Effector memory CD8-positive, alpha-beta T cell (primary cell): ENCODE measurements at places on chromosomes 3 and 15.

- no peak overlapping the region for H3K4me3 ChIP-seq
- H3K27ac ChIP-seq = no peak overlapping the region
- no peaks in the 10 kb centered on the region for H3K27me3 ChIP-seq
These were observed 59.9 kb upstream of the CHRM5 start for GRCh38 chr15:33908406-33908805.

GRCh38 chr3:41265011-41265545 is 65.8 kb downstream of the CTNNB1 start:
- H3K27me3 ChIP-seq = no peaks in the 10 kb centered on the region
- H3K27ac ChIP-seq = no peak overlapping the region
- H3K4me3 ChIP-seq = no peak overlapping the region
- no peaks in the 10 kb centered on the region for H3K36me3 ChIP-seq
- no peaks in the 10 kb centered on the region for H3K4me1 ChIP-seq

DNA sequence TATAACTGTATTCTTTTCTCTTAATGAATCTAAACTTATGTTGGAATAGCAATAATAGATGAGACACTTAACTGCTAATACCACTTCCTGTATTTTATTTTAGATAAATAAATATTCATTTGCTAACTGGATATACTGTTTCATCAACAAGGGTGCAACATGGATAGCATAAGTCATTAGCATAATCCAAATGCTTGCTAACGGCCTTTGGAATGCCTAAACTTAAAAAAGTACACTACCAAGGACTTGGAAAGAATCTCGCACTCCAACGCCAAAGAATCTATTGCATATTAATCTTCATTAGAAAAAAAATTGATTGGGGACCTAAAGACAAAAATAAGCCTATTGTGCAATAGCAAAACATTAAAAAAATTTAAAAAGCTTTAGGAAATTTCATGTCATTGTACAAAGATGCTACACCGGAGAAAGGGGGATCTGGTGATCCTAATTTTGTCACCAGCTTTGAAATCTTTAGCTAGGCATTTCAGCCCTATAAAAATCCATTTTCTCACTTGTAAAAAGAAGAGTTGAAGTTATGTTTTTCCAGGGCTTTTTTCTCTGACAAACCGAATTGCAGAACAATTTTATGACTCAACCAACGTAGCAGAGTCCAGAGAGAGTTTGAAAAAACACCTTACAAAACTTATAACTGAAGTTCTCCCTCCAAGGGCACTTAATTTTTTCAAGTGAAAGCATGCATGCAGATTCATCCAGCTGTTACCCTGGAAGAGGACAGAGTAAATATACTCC is 4.1 kb downstream of the VGLL3 start:
- H3K27ac ChIP-seq = no peak overlapping the region
- no peak for DNase-seq
- H3K4me1 ChIP-seq = no peaks in the 10 kb centered on the region
- peaks cover 7% of the 10 kb centered on the region for H3K27me3 ChIP-seq
- no peak overlapping the region for H3K4me3 ChIP-seq
- no peaks in the 10 kb centered on the region for H3K36me3 ChIP-seq

DNA sequence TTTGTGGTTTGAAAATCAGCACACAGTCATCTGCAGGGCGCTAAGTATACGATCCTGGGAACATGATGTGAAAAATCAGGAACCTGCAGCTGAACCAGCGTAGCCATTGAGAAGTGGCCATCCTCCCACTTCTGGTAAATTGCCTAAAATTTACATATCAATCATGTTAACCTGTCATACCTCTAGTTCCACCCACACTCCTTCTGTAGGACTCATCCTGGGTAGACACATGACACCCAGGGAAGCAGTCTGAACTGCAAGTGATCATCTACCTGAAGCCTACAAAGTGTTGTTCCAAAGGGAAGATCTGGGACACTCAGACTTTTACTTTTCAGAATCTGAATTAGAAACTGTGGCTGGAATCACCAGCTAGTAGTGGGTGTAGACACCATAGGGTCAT is 5.5 kb upstream of the PSMD6 start:
- no peak overlapping the region for H3K27ac ChIP-seq
- peaks cover 8% of the 10 kb centered on the region for H3K4me1 ChIP-seq
- no peaks in the 10 kb centered on the region for H3K36me3 ChIP-seq

DNA sequence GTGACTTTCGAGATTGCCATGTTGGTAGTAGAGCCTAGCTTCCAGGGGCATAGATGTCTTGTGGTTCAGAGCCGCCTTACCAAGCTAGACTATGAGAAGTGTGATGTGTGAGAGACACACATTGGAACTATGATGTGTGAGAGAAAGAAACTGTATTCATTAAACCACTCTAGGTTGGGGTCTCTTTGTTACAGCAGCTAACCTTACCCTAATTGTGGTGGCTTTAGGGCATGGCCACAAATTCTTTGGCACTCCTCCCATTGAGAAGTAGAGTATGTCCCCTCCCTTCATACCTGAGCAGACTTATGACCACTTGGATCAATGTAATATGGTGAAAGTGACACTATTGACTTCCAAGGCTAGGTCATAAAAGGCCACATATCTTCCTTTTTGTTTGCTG is 35.3 kb upstream of the CDV3 start:
- H3K27me3 ChIP-seq = peaks cover 12% of the 10 kb centered on the region
- H3K36me3 ChIP-seq = peaks cover 3% of the 10 kb centered on the region
- no peak overlapping the region for H3K27ac ChIP-seq
- DNase-seq = no peak

- H3K27me3 ChIP-seq = peaks cover 18% of the 10 kb centered on the region
- DNase-seq = no peak
- H3K36me3 ChIP-seq = peaks cover 6% of the 10 kb centered on the region
- H3K27ac ChIP-seq = no peak overlapping the region
- no peak overlapping the region for H3K4me3 ChIP-seq
These were observed 27.0 kb downstream of the NDUFB4 start for GRCh38 chr3:120622870-120623726.

- no peak for DNase-seq
- no peak overlapping the region for H3K27ac ChIP-seq
- H3K27me3 ChIP-seq = no peaks in the 10 kb centered on the region
- no peaks in the 10 kb centered on the region for H3K36me3 ChIP-seq
- peaks cover 3% of the 10 kb centered on the region for H3K4me1 ChIP-seq
These were observed 20.8 kb downstream of the DPH3 start for GRCh38 chr3:16243706-16244490.

GRCh38 chr3:79063624-79064023 is 704.2 kb downstream of the ROBO1 start:
- H3K36me3 ChIP-seq = no peaks in the 10 kb centered on the region
- no peak overlapping the region for H3K4me3 ChIP-seq
- H3K27ac ChIP-seq = no peak overlapping the region

GRCh38 chr3:176087066-176087697 is 1110.1 kb downstream of the TBL1XR1 start:
- no peak for DNase-seq
- no peak overlapping the region for H3K27ac ChIP-seq
- no peaks in the 10 kb centered on the region for H3K4me1 ChIP-seq
- no peaks in the 10 kb centered on the region for H3K36me3 ChIP-seq
- no peaks in the 10 kb centered on the region for H3K27me3 ChIP-seq

DNA sequence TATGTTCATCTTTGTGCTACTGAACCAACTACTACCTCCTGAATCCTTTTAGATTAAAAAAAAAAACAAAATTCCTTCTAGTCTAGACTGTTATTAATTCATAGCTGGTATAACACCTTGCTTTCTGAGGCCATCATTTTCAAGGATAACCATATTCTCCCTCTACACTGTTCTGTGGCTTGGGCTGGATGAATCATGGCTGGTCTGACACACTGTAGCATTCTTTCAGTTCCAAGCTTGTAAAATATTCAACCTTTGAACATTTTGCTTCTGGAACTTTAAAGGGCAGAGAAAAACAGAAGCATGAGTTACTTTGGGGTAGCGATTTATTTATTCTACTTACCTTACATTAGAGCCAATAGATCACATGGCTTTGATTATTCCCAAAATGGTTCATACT is 7.6 kb downstream of the HSPBAP1 start:
- peaks cover 6% of the 10 kb centered on the region for H3K4me1 ChIP-seq
- no peak overlapping the region for H3K4me3 ChIP-seq
- no peak for DNase-seq

GRCh38 chr15:44810237-44810636 is 73.9 kb downstream of the TRIM69 start:
- no peak overlapping the region for H3K4me3 ChIP-seq
- no peak for DNase-seq
- no peak overlapping the region for H3K27ac ChIP-seq
- H3K27me3 ChIP-seq = peaks cover 21% of the 10 kb centered on the region
- H3K4me1 ChIP-seq = peaks cover 4% of the 10 kb centered on the region

DNA sequence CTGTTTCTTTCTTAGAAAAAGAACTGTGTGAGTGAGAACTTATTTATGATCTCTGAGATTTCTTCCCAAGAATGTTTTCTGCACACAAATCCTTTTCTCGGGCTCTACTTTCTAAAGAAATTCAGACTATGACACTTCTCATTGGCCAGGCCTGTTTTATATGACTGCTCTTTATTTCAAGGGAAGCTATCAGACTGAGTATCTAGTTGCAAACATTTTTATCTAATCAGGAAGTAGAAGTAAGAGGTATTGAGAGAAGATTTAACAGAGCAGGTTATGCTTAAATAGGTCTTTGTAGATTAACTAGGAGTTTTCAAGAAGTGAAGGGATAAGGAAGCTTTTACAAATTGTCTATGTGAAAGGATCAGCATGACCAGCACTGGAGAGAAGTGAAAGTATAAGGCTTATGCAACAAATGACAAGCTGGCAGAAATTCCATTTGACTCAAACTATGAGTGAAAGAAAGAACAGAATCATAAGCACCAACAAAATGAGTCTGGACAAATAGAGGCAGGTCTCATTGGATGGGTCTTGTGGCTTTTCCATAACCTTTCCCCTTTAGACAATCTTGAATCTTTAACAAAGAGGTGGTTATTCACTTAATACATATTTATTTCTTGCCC is 71.9 kb upstream of the CHL1 start:
- no peaks in the 10 kb centered on the region for H3K27me3 ChIP-seq
- no peaks in the 10 kb centered on the region for H3K4me1 ChIP-seq
- DNase-seq = no peak
- H3K27ac ChIP-seq = no peak overlapping the region
- no peak overlapping the region for H3K4me3 ChIP-seq

GRCh38 chr3:194675081-194675640 is 3.2 kb upstream of the LSG1 start:
- peaks cover 15% of the 10 kb centered on the region for H3K27me3 ChIP-seq
- peaks cover 12% of the 10 kb centered on the region for H3K4me1 ChIP-seq
- no peak for DNase-seq
- H3K27ac ChIP-seq = no peak overlapping the region
- H3K4me3 ChIP-seq = no peak overlapping the region
- H3K36me3 ChIP-seq = peaks cover 9% of the 10 kb centered on the region

GRCh38 chr15:88337993-88338392 is 81.5 kb upstream of the NTRK3 start:
- no peak overlapping the region for H3K4me3 ChIP-seq
- no peak overlapping the region for H3K27ac ChIP-seq
- H3K27me3 ChIP-seq = peaks cover 47% of the 10 kb centered on the region
- H3K36me3 ChIP-seq = no peaks in the 10 kb centered on the region
- no peak for DNase-seq

DNA sequence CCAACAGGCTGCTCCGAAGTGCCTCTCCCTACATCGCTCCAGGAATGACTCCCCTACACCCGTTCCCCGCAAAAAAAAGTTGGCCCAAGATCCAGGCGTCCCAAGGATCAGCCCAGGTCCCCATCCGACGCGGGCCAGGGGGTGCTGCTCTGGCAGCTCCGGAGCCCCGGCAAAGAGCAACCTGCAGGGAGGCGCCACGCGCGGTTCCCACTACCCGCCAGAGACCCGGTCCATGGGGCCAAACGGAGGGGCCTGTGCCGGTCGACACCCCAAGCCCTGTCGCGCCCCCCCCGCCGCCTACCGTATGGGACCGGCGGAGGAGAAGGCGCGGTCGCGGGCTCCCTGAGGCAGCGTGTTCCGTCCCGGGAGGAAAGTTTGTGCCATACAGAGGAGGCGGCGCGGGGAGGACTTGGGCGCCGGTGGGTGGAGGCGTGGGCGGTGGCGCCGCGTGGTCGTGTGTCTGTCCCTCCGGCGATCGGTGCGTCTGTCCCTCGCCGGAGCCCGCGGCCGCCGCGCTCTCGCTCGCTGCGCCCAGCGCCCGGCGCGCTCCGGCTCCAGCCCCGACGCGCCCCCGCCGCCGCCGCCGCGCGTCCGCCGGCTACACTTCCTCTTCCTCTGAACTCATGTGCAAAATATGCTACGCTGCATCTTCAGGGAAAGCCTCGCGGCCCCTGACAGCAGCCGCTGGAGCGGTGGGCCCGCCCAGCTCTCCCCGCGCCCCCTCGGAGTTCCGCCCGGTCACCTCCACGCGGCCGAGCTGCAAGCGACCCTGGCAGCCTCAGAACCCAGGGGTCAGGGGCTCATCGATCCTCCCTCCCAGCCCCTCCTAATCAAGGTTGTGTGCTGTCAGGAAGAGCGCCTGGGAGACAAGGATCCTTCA is at the start of gene RFTN1:
RFTN1 (minus strand) TSS at position 559 of the 880 bp plus-strand sequence. CDS start 19,830 bp downstream, outside the sequence.
- peak within 1 kb of the TSS; percentile 97 for H3K27ac ChIP-seq
- no peaks in the 10 kb centered on the region for H3K27me3 ChIP-seq
- H3K4me1 ChIP-seq = peaks cover 52% of the 10 kb centered on the region
- H3K36me3 ChIP-seq = peaks cover 27% of the 10 kb centered on the region
- H3K4me3 ChIP-seq = peak within 1 kb of the TSS; percentile 92
- DNase-seq = peak; percentile 54

GRCh38 chr3:126364731-126365301 is 7.6 kb upstream of the KLF15 start:
- DNase-seq = no peak
- H3K27me3 ChIP-seq = peaks cover 64% of the 10 kb centered on the region
- no peaks in the 10 kb centered on the region for H3K36me3 ChIP-seq
- H3K27ac ChIP-seq = no peak overlapping the region
- H3K4me3 ChIP-seq = no peak overlapping the region

DNA sequence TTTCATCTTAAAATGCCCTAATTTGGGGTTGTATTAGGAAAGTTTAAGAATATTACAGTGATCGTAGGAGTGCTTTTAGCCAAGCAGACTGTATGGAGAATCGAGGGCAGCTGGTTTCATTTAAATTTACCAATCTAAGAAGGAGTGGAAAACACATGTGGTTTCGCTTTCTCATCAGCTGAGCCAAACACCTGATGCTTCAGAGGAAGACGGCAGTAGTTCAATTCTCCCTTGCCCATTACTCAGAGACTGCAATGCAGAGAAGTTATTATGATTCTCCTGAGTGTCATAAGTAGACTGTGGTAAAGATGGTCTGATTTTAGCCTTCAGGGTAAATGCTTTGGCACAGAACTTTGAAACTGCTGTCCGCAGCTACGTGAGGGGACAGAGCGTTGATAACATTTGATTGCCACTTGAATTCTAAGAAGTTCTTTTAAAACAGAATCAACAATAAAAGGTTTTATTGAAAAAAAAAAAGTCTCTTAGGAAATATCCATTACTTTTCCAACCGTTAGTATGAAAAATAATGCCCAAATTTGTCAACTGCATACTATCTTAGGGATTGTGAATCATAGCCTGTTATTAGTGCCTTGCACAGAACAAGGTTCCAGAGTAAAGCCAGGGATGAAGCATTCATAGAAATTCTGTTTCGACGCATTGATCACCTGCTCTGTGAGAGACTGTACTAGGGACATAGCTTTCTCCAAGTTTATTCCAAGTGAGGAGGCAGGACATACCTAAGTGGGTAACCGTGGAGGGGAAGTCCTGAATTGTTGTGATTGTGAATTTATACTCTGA is 25.6 kb downstream of the LYSMD4 start:
- DNase-seq = no peak
- peak overlapping the region; percentile 69 for H3K4me3 ChIP-seq
- H3K27me3 ChIP-seq = no peaks in the 10 kb centered on the region
- no peak overlapping the region for H3K27ac ChIP-seq

- no peaks in the 10 kb centered on the region for H3K4me1 ChIP-seq
- no peaks in the 10 kb centered on the region for H3K36me3 ChIP-seq
- H3K27ac ChIP-seq = no peak overlapping the region
- H3K4me3 ChIP-seq = no peak overlapping the region
- peaks cover 39% of the 10 kb centered on the region for H3K27me3 ChIP-seq
- no peak for DNase-seq
These were observed 57.3 kb upstream of the PRTG start for GRCh38 chr15:55800216-55800615.
